NCI-H748 treated with DMSO at 0.1 percent for 48 hours (cell line): ENCODE measurements at places on chromosomes 1 and 21.

DNA sequence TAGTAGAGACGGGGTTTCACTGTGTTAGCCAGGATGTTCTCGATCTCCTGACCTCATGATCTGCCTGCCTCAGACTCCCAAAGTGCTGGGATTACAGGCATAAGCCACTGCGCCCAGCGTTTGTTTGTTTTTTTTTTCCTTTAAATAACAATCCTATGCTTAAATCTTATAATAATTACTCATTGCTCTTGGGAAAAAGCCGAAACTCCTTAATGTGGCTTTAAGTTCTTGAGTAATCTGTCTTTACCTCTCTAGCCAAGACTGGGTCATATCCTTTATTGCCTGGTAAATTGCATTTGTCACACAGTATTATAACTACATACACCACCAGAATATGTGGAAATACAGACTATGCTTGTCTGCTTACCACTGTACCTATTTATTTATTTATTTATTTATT lies 97.1 kb downstream of the MACF1 start:
- DNase-seq: no peak

DNA sequence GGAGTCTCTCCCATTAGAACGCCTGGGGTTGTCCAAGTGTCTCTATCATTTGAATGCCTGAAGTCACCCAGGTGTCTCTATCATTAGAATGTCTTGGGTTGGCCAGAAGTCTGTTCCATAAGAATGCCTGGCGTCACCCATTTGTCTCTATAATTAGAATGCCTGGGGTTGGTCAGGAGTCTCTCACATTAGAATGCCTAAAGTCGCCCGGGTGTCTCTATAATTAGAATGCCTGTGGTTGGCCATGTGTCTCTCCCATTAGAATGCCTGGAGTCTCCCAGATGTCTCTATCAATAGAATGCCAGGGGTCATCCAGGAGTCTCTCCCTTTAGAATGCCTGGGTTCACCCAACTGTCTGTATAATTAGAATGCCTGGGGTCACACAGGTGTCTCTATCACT lies 54.5 kb downstream of the RNF187 start:
- DNase-seq: no peak

- DNase-seq: no peak
Observed at GRCh38 chr1:11434501-11434900, 44.5 kb upstream of the DISP3 start.

DNA sequence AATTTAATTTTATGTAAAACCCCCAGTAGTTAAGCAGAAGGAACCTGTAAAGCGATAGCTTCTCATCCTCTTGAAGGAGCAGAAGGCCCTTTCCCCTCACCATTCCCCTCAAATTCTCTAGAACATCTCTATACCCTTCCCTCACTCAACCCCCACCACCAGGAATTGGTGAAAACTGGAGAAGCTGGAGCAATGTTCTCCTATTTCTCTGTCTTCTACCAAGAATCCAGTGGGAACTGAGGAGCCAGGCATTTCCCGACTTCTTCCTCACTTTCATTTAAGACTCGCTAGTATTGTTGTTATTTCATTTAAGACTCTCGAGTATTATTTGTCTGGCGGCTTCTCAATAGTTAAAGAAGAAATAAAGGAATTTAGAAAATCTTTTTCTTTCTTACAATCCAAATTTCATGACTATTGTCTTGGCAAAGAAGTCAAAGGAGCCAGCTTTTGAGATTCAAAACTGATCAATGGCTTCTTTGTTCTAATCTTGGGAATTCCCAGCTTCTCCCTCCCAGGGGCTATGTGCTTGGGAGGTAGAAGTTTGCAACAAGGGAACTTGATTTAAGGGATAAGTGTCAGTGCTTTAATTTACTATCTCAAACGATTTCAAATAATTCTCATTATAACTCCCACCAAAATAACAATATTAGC lies 253.3 kb upstream of the ADGRL2 start:
- no peak for DNase-seq

DNA sequence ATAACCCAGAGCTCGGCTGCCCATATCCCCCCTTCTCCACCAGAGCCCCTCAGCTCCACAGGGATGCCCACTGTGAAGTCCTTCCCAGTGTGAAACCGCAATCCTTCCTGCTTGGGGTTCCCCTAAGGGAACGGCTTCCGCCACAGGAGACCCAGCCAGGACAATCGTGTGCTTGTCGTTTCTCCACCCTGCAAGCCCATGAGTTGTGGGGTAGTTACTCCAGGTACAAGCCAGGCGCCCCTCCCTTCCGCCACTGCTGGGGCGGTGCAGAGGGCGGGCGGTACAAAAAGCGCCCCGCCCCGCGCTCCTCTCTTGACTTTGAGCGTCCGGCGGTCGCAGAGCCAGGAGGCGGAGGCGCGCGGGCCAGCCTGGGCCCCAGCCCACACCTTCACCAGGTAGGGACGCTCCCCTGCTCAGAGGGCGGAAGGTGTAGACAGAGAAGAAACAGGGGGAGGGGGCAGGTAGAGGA lies at the start of gene TINAGL1:
Gene TINAGL1, plus strand, starts transcription at position 315 of the 469 bp plus-strand sequence. CDS start 634 bp downstream, outside the sequence.
- DNase-seq: no peak

DNA sequence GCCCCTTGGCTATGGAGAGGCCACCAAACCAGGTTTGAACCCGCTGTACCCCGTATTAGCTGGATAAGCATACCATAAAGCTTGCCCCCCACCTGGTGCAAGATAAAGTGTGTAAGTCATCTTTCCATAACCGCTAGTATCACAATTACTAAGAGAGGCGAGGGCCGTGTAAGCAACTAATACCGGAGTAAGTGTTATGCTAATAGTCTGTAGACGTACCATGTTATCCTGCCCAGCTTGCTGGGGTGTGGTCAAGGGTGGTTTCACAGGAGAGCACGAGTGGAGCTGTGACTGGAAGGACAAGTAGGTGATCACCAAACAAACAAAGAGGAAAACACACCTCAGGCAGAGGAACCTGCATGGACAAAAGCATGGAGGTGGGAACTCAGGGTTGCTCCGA lies 3.6 kb upstream of the TNFRSF1B start:
- no peak for DNase-seq

DNA sequence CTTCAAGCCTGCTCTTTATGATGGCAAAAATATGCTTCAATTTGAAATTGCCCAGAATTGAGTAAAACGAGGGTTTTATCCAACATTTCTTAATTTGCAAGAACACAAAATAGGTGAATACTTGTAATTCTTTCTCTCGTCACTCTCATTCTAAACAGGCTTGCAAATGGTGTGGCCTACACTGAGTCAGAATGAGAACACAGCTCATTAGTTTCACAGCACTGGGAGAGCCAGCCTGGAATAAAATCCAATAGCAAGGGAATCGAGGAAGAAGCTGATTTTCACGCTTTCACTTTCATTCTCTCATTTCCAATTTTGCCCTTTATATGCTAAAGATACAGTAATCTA lies 537.5 kb downstream of the LTN1 start:
- DNase-seq: no peak

DNA sequence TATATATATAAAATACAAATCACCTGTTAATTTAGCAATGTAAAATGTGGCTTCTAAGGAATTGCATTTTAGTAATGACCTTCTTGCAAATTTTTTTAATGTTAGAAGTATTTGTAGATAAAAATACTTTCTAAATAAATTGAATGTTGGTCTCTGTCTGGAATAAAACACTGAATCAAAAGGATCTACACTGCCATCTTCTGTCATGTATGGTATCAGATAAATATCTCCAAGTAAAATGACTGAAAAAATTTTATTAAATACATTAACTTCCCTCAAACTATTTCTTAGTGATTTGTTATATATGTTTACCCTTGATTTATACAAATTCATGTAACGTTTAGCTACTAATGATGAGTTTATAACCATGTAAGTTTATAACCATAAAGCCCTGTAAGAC lies 2029.3 kb downstream of the MRPL39 start:
- peak; percentile 13 for DNase-seq

DNA sequence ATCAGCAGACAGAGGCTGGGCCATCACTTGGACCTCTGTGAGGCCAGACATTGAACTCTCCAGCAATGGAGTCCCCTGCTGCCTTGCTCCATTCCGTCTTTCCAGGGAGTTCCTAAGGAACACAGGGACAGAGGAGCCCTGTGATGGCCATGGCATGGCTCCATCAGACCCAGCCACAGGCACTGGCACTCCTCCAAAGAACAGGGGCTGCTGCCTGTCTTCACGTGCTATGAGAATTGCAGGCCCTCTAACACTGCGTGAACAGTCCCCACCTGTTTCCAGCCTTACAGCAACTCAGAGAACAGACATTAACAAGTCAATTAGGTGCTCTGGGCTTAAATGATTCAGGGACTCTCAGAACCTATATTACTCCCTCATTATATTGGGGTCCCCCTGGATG lies 140.8 kb downstream of the ASTN1 start:
- DNase-seq: no peak

GRCh38 chr1:243335292-243335691 lies 79.5 kb downstream of the SDCCAG8 start:
- DNase-seq: no peak

GRCh38 chr1:32055416-32055815 lies 17.3 kb upstream of the TMEM39B start:
- no peak for DNase-seq

DNA sequence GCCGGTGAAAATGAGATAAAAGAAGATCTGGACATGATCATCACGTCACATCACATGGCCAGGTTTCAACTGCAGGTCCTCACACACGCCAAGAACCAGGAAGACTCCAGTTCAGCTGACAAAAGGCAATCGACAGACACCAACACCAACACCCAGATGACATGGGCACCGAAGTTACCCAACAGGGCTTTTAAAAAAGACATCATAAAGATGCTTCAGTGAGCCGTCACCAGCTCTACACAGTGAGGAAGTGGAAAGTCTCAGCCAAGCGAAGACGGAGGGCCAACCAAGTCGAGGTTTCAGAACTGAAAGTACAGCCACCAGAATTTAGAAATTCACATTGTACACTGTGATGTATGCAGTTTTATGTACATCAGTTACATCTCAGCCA lies 154.3 kb upstream of the COL6A1 start:
- DNase-seq: no peak

GRCh38 chr1:16145030-16145661 lies 10.7 kb downstream of the EPHA2 start:
- no peak for DNase-seq

- DNase-seq: no peak
Observed at GRCh38 chr1:114149211-114149610, 4.5 kb downstream of the SYT6 start.

- no peak for DNase-seq
Observed at GRCh38 chr1:78833491-78833890, 173.0 kb downstream of the ADGRL4 start.

- DNase-seq: no peak
Observed at GRCh38 chr1:38919130-38919529, 22.5 kb downstream of the RHBDL2 start.

DNA sequence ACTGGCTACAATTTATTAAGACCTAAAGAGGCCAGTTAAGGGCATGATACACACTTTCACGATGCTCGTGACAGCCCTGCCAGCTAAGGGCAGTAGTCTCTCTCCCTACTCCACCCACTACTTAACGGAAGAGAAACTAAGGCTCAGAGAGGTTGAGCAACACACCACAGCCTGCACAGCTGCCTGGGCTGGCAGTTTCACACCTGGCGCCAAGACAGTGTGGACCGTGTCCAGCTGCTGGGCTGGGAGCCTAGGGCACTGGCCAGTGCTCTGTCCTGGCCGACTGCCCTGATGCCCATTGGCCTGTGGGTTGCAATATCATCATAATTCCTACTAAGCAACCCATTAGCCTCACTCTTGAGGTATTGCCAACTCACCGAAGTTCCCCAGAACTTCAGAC lies 27.6 kb downstream of the TENT5C start:
- DNase-seq: no peak

GRCh38 chr1:12622506-12622905 lies 4.5 kb upstream of the DHRS3 start:
- no peak for DNase-seq

DNA sequence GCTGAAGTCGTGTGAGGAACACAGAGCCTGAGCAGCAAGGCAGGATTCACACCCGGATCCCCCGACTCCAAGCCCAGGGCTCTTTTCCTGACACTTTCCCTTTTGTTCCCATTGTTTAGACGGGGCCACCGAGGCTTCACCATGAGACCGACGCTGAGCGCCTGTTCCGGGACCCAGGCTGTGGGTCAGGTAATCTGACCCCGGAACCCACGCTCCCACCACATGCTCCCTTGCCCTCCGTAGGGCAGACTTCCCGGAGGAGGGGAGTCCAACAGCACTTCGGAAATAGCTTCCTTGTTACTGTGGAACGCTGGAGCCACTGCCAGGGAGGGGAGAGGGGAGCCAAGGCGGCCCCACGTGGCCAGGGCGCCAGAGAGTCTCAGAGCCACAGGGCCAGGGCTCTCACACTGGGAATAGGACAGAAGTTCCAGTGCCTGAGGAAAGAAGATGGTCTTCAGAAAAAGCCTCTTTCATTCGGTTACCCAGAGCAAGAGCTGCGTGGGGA lies 18.4 kb downstream of the RUNX3 start:
- no peak for DNase-seq

DNA sequence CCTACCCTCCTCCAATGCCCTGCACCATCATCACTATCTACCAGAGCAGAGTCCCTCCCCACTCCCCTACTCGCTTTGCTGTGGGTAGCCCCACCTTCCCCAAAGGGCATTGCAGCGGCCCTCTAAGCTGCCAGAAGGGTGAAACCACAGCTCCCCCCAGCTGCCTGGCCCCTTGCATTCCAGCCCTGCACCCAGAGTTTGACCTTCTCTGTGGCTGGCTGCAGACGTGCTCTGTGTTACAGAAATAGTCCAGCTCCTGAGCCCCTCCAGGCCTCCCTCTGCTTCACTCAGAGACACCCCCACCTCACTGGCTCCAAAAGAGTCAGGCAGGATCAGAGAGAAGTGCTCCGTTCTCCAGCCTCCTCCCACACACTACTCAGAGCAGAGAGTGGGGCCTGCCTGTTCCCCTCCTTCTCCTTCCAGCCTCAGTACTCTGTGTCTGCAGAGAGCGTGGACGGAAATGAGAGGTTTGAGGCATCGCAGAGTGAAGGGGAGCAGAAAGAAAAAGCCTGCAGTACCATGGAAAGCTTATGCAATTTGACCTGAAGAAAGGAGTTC lies 63.2 kb downstream of the PLEKHA6 start:
- no peak for DNase-seq

DNA sequence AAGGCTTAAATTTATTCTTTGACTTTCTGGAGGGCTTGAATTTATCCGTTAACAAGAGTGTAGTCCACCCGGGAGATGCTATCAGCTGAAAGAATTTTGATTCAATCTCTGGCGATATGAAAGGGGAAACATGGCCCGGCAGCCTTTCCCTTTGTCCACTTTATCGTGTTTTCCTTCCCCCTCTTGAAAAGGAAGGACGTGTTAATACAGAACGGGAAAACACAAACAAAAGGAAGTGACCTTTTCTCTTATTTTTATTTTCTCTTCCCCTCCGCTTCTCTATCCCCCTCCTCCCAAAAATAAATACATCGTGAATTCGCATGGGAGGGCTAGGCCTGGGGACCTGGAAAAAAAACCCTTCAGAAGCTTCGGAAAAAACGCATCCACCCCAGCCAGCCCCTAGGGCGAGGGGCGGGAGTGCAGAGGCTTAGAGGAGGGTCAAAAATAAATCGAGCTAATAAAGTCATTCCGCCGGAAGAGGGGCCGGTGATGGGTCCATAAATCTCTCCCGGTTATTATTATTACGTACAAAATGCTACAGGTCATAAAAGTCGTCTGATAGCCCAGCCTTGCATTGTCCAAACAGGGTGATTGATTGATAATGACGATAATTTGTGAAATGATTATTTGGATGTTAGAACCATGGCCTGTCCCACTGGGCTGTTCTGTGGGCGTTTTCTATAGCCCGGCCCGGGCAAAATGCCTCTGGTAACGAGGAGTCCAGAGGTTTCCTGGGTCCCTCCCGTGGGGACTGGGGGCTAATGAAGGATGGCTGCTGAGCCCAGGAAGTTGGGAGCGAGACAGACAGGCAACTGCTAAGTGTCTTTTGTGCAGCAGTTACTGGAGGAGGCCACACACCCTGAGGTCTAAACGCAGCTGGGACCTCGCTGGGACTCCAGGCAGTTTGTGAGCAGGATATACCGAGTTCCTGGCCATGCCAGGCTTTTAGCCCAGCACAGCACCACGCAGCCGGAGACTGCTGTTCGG lies 179.4 kb downstream of the PRDM16 start:
- no peak for DNase-seq
